ENCODE measurements at places on chromosomes 13 and 19.

DNA sequence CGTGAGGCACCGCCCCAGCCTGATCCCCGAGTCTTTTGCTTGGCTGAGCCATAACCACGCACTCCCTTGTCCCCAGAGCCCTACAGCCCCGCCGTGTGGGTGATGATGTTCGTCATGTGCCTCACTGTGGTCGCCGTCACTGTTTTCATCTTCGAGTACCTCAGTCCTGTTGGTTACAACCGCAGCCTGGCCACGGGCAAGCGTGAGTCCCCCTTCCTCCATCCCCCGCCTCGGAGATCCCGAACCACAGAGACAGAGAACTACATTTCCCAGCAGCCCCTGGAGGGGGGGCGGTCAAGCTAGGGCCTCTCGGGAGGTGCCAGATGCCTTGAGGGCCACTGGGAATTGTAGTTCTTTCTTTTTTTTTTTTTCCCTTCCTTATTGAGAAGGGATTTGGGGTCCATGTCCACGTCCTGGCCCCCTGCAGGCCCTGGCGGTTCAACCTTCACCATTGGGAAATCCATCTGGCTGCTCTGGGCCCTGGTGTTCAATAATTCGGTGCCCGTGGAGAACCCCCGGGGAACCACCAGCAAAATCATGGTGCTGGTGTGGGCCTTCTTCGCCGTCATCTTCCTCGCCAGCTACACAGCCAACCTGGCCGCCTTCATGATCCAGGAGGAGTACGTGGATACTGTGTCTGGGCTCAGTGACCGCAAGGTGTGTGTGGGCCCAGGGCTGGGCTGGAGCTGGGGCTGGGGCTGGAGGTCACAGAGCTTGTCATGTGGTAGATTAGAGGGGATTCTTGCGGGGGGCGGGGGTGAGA lies 25.9 kb downstream of the GRIN2D start:
- DNase-seq, result peak; percentile 80

GRCh38 chr19:49119411-49120324 lies at the start of gene PPFIA3:
Gene PPFIA3 (plus strand): TSS chr19:49119544. CDS start chr19:49127874, 8,330 bp downstream.
- DNase-seq, result peak; percentile 45

DNA sequence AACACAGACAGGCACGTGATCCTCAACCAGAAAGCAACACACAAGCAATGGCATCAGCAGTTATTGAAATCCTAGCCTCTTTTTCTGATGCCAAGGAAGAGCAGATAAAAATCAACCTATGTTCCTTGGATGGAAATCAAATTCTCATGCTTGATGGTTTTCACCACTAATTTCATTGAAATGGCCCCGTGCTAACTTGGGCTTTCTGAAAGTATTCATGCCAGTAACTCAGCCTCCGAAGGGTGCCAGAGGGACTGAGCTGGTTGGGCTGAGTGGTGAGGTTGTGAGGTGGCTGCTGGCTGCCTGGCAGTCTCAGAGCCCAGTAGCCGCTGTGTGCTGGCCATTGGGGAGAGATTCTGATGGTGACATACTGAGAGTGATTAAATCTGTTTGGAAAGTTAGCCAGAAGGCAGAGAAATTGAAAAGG lies 309.3 kb downstream of the DCT start:
- DNase-seq, result no peak

GRCh38 chr13:93922063-93922855 lies 557.2 kb downstream of the DCT start:
- DNase-seq, result no peak

GRCh38 chr13:24625331-24625731 lies 54.9 kb upstream of the ATP12A start:
- no peak for DNase-seq

- peak; percentile 87 for DNase-seq
Observed at GRCh38 chr19:14006766-14007562, 844 bp upstream of the RFX1 start.

DNA sequence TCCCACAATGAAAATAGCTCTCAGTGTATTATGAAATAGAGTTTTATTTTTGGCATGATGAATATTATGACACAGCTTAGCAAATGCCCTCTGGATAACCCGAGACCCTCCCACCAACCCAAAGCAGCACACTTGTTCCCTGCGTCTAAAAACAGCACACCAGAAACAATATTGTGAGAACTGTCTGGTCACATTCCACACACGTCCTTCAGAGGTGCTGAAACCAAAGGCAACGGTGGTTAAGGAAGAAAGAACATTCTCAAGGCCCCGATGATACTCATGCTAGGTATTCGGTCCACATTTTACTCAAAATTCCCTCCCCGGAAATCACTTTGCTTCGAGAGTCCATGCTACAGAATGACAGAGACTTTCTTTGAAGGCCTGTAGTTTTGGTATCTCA lies 156.7 kb downstream of the SLC7A1 start:
- DNase-seq, result no peak

DNA sequence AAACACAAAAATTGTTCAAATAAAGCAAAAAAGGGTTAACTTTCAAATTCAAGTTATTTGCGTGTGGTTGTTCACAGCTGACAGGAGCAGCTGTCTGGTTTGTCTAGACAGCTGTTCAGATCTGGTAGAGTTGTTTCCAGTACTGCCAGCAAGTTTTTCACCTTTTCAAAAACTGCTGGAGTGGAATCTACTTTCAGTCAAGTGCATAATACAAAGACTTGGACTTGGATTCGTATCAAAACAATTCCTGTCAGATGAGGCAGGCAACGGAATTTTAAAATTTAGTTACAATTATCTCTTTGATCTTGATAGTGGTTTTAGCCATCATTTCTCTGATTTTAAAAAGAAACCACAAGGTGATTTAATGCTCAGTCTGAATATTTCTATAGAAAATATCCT lies 51.7 kb upstream of the EEF1AKMT1 start:
- no peak for DNase-seq

GRCh38 chr13:80189889-80190597 lies 150.9 kb downstream of the SPRY2 start:
- DNase-seq, result no peak

DNA sequence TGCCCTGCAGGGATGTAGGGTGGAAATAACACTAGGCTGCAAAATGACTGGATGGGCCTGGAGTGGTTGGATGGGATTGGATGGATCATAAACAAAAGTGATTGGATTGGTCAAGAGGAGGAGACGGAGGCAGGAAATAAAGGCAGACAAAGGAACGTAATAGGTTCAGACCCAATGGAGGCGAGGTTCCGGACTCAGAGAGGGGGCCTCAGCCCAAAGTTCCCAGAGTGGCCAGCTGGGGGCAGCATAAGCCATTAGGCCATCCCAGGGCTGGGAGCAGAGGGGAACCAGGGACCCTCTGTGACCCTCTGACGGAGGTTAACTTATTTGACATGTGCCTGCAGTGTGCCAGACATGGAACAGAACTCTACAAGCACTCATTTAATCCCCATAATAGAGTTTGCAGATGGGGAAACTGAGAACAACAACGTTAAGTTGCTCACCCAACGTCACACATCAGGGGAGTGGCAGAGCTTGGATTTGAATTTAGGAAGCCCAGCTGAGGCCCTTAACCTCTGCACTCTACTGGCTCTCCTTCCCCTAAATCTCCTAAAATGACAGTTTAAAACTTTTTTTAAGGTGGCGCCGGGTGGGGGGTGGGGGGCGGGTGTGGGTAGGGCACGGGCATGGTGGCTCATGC lies 15.3 kb upstream of the MAP1S start:
- DNase-seq, result peak; percentile 83

DNA sequence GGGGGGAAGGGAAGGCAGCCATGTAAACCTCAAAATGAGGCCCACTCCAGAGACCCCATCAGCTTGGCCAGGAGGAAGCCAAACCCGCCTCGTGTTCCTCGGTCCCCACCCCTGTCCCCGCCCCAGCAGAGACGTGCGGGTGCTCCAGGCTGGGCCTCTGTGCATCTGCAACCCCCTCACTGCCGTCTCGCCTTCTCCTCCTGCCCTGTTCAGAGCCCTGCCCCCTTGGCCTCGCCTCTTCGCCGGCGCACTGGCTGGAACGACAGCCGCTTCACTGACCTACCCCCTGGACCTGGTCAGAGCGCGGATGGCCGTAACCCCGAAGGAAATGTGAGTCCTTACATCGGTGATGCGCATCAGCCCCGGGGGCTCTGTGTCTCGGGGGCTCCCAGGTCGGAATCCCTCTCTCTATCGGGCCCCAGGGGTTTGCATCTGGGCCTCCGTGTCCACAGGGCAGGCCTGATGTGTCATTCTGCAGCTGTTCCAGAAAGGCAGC lies 32.2 kb downstream of the TMEM161A start:
- DNase-seq, result no peak

DNA sequence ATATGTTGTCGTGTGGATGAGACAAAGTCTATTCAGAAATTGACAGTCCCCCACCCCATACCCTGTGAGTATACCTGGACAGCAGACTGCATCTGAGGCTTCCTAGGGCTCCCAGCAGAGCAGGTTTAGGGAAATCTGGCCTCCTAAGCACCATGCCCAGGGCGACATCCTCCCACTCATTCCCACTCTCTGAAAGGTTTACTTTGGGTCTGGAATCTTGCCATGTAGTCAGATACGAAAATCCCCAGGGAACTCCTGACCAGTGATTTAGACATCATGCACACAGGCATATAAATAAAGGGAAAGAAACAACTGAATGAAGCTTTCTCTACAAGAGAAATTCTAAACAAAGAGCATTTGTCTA lies 717 bp upstream of the NALCN start:
- DNase-seq, result no peak

- DNase-seq, result no peak
Observed at GRCh38 chr13:112061367-112062061, 5.4 kb upstream of the SOX1 start.

- no peak for DNase-seq
Observed at GRCh38 chr13:101881593-101881992, 429.1 kb downstream of the ITGBL1 start.

- no peak for DNase-seq
Observed at GRCh38 chr19:33005440-33005839, 33.4 kb downstream of the FAAP24 start.

DNA sequence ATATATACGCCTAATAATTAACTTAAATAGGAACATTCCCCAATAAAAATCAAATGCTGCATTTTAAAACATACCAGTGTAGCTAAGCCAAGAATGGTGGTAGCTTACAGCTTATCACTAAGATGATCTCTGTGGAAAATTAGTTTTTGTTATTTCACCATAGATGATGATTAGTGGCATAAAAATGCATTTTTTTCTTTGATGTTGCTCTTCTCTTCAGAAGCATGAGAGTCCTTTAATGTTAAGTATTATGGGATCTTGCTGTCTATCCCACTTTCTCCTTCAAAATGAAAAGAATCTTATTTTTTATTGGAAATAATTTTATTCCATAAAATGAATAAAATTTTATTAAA lies 731.0 kb downstream of the SLITRK1 start:
- no peak for DNase-seq

GRCh38 chr19:6530386-6531162 lies at the start of gene TNFSF9:
Gene TNFSF9 (plus strand): TSS chr19:6531026. CDS start chr19:6531037, 11 bp downstream.
- peak; percentile 87 for DNase-seq

DNA sequence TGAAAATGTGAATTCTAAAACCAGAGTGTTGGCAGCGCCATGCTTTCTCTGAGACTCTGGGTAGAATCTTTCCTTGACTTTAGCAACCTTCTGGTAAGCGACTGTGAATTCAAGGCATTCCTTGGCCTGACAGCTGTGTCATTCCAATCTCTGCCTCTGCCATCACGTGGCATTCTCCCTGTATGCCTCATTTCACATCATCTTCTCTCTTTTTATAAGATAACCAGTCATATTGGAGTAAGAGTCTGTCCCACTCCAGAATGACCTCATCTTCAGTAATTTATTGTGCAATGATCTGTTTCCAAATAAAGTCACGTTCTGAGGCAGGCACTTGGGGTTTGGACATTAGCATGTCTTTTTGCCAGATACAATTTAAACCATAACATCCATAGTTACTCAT lies 103.4 kb upstream of the POSTN start:
- DNase-seq, result no peak

DNA sequence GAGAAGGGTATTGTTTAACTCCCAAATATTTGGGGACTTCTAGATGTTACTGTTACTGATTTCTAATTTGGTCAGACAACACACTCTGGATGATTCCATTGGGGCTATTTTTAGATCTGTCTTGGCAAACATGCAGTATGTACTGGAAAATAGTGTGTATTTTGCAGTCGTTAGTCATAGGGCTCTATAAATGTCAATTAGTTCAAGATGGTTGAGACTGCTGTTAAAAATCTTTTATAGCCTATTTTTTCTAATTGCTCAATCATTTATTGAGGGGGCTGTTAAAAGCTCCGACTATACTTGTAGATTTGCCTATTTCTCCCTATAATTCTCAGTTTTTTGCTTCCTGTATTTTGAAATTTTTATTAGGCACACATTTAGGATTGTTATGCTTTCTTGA lies 31.4 kb downstream of the PPP5C start:
- no peak for DNase-seq

- peak; percentile 85 for DNase-seq
Observed at GRCh38 chr19:49497047-49497788, 984 bp downstream of the RPS11 start.

DNA sequence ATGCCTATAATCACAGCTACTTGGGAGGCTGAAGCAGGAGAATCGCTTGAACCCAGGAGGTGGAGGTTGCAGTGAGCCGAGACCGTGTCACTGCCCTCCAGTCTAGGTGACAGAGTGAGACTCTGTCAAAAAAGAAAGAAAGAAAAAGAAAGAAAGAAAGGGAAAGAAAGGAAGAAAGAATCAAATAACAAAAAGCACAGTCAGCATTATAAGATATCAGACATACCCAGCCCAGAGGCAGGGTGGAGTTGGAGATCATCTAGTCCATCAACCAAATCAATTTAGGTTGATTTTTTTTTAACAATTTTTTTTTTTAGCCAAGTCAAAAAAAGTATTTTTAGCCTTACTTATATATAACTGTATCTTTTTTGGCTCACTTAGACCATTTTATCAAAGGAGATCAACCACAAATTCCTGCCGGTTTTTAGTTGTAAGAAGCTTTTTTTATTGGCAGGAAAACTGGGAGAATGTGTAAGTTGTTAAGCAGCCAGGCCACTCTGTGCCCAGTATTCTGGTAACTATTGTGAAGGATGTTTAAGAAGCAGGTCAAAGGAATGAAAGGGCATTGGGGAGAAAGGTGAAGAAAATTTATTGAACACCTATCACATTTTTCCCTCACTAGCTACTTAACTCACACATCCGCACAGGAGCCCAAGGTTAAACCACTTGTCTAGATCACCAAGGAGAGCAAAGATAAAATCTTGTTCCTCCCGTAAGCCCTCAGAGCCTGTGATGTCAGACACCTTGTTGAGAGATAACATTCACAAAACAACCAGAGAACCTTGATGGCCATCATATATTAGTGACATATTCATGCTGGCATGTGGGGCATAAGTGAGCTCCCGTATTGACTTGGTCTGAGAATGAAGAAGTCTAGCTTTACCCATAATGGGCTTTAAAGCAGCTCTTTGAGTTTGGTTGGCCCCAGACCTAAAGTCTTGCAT lies 91.8 kb downstream of the COL4A2 start:
- no peak for DNase-seq

DNA sequence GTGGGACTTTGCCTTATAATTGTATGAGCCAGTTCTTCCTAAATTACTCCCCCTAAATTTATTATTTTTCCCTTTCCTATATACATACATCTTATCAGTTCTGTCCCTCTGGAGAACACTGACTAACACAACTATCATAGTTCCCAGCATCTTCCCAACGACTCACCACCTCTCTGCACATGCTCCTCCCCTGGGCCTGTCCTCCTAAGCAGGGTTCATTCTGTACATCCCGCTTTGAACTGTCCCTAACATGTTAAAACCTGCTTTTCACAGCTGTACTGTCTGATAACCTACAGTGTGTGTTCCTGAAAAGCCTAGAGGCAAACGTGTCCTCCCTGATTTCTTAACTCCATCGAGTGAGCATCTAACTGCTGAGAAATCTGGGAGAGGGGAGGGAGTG lies 141.7 kb downstream of the EFNB2 start:
- no peak for DNase-seq
